Right ventricle myocardium inferior (tissue), 1 donor: ENCODE measurements at places on chromosomes 5 and 9.
A peak's percentile ranks its signal among the peaks of the same experiment; 100 is the strongest.

DNA sequence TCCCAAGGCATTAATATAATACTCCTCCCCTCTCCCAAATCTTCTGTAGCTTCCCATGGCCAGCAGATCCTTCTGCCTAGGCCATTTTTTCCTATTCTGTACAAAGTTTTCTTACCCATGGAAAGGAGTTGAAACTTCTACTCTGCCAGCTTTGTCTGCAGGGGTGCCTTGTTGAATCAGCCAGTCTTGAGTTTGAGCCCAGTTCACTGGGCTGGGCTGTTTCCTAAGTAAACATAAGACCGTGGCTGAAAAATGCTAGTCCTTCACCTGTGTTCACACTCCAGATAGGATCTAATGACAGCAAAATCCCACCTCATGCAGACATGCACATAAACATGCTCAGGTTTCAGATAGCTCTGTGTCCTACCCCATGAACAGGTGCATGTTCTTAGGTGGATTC lies 10.4 kb downstream of the TEX48 start:
- no peak for DNase-seq

DNA sequence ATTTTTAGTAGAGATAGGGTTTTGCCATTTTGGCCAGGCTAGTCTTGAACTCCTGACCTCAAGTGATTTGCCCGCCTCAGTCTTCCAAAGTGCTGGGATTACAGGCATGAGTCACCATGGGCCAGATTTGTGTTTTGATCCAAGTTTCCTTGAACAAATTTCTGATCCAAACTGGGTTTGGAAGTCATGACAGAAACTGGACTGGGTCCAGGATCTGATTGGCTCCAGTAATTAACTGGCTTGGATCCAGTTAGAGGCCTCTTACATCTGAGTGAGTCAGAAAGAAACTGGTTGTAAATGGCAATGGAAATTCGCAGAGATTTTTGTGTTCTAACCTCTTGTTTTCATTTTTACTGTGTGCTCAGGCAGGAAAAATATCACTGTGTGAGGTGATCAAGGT lies 141.6 kb downstream of the SLC25A46 start:
- DNase-seq, result no peak

GRCh38 chr9:95510709-95511615 lies 5.8 kb downstream of the PTCH1 start:
- DNase-seq, result peak; percentile 94

DNA sequence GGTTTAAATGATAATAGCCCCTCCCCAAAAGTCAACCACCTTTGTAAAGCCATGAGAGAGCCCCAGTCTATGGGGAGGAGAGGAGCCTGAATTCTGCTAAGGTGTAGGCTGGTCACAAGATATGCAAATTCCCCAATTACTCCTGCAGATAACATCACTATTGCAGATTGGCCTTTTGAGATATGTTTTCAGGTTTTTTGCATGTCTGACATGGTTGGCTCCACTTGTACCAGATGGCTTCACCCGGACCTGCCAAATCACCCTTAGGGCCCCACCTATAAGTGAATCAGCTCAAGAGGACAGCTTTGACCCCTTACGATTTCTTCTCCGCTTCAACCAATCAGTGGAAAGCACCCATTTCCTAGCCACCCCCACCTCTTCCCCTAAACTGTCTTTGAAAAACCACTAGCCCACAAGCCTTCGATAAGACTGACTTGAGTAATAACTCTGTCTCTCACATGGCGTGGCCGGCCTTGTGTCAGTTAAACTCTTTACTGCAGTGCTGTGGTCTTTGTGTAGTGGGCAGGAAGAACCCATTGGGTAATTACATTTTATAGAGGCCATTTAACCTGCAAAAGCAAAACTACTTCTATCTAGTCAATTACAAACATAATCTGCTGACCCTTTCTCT lies 69.7 kb downstream of the PRLR start:
- DNase-seq, result no peak

GRCh38 chr9:13975611-13976290 lies 338.2 kb downstream of the NFIB start:
- DNase-seq, result no peak

DNA sequence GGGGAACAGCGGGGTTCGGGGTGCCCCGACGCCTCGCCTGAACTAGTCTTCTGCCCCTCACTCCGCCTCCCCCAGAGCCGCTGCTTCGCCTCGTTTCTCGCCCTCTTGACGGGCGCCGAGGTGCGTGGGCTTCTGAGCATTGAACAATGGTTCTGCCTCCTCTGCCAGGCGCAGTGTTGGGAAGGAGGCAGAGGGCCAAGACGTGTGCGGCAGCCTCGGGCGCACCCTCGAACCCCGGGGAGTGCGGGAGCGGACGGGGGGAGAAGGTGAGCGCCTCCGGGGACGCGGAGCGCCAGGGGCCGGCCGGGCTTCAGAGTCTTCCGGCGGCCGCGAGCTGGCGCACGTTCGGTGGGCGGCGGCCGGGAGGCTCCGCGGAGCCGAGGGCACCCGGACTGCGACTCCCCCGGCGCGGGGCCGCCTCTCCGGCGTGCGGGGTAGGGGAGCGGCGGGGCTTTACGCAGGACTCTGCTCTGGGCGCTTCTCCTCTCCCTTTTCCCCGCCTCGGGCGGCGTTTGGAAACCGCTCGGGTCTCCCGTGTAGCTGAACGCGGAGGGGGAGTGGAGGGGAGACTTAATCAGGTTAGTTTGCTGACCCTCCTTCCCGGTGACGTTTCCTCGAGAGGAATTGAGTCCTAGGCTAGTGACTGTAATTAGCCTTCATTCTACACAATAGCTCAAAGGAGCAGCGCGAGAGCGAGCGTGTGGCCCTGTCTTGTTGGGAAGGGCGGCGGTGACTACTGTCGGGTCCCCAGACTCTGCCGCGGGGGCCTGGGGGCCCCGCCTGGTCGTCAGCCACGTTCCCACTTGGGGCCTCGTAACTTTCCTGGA lies 1.1 kb downstream of the VLDLR start:
- DNase-seq, result peak; percentile 74

DNA sequence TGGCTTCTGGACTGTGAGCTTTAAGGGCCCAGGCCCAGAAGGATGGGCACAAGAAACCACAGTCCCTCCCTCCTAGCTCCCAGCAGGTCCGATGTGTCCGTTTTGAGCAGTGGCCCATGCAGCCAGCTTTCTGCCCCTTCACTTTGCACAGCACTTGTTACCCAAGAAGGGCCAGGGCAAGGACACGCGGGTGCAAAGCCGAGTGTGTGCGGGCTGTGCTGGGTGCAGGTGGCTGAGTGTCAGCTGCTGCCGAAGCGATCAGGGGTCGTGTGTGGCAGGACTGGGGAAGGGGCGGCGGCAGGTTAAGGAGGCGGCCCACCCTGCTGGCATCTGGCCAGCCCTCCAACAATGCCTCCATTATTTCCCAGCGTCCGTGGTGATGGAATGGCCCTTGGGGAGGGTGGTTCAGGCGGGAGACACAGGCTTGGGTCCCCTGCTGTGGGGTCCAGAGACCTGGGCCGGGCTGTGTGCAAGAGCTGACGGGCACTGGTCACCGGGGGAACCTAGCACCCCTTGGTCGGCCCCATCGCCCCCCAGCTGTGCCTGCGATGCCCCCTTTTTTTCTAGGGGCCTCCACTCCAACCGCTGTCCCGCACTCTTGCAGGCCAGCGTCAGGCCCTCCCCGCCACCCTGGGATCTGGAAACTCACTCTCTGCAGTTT lies 653 bp downstream of the LHX3 start:
- peak; percentile 39 for DNase-seq

DNA sequence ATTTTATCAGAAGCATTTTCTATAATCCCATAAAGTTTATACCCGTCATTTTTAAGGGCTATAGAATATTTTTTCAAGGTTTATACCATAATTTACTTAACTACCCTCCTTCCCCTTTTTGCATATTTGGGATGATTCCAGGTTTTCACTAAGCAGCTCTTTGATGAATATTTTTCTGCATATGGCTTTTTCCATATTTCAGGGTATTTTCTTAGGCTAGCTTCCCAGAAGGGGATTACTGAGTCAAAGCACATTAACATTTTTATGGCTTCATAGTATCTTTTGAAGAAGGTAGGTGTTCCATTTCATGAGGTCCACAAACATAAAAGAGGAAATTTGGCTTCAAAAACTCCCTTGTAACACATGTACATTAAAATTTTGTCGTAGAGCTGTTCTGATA lies 14.6 kb upstream of the COL15A1 start:
- no peak for DNase-seq

- DNase-seq, result peak; percentile 76
These were observed 16.5 kb downstream of the ASS1 start for GRCh38 chr9:130461218-130461630.

GRCh38 chr9:13149454-13149853 lies 130.0 kb downstream of the MPDZ start:
- DNase-seq, result peak; percentile 63

- DNase-seq, result peak; percentile 90
These were observed 20.3 kb downstream of the LPCAT1 start for GRCh38 chr5:1503241-1504068.

- no peak for DNase-seq
These were observed 89.7 kb upstream of the OSMR start for GRCh38 chr5:38756068-38756467.

DNA sequence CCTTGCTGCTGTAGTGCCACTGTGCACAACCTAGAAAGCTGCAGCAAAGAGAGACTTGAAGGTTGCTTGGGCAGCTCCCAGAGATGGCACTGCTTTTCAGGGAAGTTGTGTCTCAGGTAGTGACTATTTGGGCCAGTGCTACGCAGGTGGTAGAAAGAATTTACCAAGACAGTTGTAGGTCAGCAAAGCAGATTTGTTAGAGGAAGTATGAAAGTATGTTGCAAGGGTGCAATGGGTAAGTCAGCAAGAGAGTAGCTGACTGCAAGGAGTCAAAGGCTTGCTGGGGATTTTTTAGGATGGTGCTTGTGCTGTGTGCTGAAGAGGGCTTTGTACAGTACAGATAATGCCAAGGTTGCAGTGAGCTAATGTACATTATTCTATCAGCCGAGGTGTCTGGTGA lies 33.5 kb upstream of the SPARC start:
- DNase-seq, result no peak

GRCh38 chr9:95635986-95636671 lies 119.4 kb upstream of the PTCH1 start:
- DNase-seq, result no peak
